ENCODE measurements at places on chromosomes 16 and 17. TPM values are rescaled to one million over a fixed set of nuclear protein-coding genes. Genes with fewer than 3 reads are reported as not detected.

Gene MPV17L
- not detected for total RNA-seq

Gene ZNF624
- 10.8 TPM for total RNA-seq

Gene SLFN12L
- 44.7 TPM for total RNA-seq

Gene KCNJ2
- not detected for total RNA-seq

Gene KRTAP1-5
- total RNA-seq = not detected

Gene CLDN9
- total RNA-seq = not detected

Gene CUEDC1
- total RNA-seq = 0.55 TPM

Gene TMEM220
- 8.9 TPM for total RNA-seq

Gene CCL22
- total RNA-seq = 6.5 TPM

Gene SCN4A
- total RNA-seq = 0.22 TPM

Gene MAPT
- total RNA-seq = 0.69 TPM

Gene PRSS36
- 0.63 TPM for total RNA-seq

Gene SLFN14
- total RNA-seq = not detected

Gene TMEM238L
- total RNA-seq = not detected

Gene WBP2
- 156 TPM for total RNA-seq

Gene SPATA2L
- total RNA-seq = 6.9 TPM

Gene LRRC75A
- total RNA-seq = 7.4 TPM

Gene TEKT1
- not detected for total RNA-seq

Gene GPRC5C
- not detected for total RNA-seq

Gene ITGAD
- total RNA-seq = not detected

Gene KCNJ12
- total RNA-seq = not detected

Gene PRPSAP1
- 44.7 TPM for total RNA-seq

Gene EXOC7
- 210 TPM for total RNA-seq

Gene ZPBP2
- total RNA-seq = 0.49 TPM

Gene MAP2K3
- total RNA-seq = 39.4 TPM

Gene GPR142
- total RNA-seq = not detected

Gene TNK1
- 20.8 TPM for total RNA-seq

Gene CDIP1
- total RNA-seq = 23.4 TPM

Gene AIPL1
- not detected for total RNA-seq
